ENCODE measurements at places on chromosomes 3 and 15.

- no peak for DNase-seq
Measured at GRCh38 chr15:68479406-68479805, 47.4 kb upstream of the ITGA11 start.

DNA sequence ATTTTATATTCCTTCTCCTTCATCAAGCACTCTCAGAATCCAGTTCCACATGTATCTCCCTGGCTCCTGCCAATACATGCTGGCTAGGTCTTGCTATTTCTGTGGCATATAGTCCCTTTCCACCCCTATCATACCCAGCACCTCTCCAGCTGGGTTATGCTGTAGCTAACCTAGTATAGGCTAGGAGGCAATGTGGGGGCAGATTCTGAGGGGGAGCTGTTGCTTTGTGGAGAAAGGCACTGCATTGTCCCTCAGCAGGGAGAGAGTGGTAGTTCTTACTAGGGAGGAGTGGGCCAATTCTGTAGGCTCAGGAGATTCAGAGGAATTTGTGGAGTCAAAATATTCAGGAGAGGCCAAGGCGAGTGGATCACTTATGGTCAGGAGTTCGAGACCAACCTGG is 39.4 kb upstream of the UBL7 start:
- no peak for DNase-seq

GRCh38 chr3:95797081-95797480 is 1017.3 kb upstream of the EPHA6 start:
- no peak for DNase-seq

DNA sequence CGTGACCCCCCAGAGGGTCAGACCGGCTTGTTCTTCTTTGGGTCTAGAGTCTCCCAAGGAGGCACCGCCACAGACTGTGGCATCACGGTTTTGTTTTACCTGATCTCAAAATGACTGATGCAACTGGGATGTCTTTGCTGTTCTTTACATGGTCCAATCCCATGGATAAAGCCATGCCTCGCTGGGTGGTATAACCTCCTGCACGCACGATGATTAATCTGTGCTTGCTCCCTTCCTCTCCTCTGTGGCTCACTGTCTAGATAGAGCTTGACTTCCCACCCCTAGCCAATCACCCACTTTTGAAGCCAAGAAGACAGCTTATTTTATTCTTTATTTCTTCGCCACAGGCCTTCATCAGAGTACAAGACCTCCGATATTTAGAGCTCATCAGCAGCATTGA is 36.6 kb upstream of the RHO start:
- no peak for DNase-seq

DNA sequence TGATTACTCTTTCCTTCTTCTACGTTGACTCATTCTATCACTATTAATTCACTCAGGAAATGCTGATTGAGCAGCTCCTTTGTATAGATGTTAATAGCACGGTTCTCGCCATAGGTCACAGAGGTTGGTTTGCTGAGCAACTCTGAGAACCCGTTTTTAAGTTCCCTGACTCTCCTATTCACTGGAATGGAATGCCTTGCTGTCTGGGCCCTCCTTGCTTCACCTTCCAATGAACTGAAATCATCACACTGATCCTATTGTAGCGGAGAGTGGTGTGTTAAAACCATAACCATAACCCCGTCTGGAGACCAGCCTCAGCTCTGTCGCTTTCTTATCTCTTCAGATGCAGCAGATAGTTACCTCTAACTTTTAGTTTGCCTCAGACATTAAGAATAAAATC is 323.6 kb downstream of the GABRB3 start:
- no peak for DNase-seq

- no peak for DNase-seq
Measured at GRCh38 chr3:150422907-150423306, 14.8 kb downstream of the TSC22D2 start.

- no peak for DNase-seq
Measured at GRCh38 chr3:160691151-160691550, 14.2 kb downstream of the ARL14 start.

DNA sequence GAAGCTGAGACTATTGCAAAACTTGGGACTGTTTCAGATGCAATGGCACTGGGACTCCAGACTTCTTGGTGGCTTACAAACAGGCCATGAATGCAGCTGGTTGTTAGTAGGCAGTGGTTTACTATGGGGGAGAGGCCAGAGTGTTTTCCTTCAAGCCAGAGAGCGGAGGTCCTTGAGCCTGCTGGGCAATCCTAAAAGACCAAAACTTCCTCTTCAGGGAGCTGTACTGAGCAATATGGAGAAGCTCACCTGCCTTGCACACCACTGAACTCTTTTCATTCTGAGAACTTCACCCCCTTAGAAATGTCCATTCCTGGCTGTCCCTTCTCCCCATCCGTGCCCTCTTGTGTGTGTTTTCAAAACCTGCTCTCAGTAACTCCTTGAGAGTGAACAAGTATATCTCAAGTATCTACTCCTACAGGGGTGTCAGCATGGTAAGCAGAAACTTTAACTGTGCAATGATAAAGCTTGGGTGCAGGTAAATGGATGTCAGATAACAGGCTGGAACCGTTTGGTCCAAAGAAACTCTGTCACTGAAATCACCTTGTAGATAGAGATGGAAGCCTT is 213.9 kb downstream of the CLSTN2 start:
- no peak for DNase-seq

All from GM12865 (cell line).